ENCODE measurements at places on chromosomes 11 and 22. TPM values are rescaled to one million over a fixed set of nuclear protein-coding genes. Genes with fewer than 3 reads are reported as not detected.
A peak's percentile ranks its signal among the peaks of the same experiment; 100 is the strongest.

GRCh38 chr11:65152122-65152521 is 17.8 kb upstream of the SYVN1 start:
- no peak for DNase-seq
- no peak overlapping the region for H3K27ac ChIP-seq
- no peaks in the 10 kb centered on the region for H3K36me3 ChIP-seq
- H3K4me3 ChIP-seq = no peak overlapping the region

- no peak for DNase-seq
- no peak overlapping the region for H3K4me3 ChIP-seq
- no peak overlapping the region for H3K27ac ChIP-seq
- H3K36me3 ChIP-seq = no peaks in the 10 kb centered on the region
These were observed 113.0 kb downstream of the ARHGAP20 start for GRCh38 chr11:110599207-110599606.

- H3K27ac ChIP-seq = no peak overlapping the region
- no peak overlapping the region for H3K4me3 ChIP-seq
These were observed 169.1 kb downstream of the CADM1 start for GRCh38 chr11:115334932-115335788.

The KRTAP5-8 gene
- total RNA-seq = 0.63 TPM

GRCh38 chr11:57164317-57164716 is 17.4 kb upstream of the LRRC55 start:
- no peaks in the 10 kb centered on the region for H3K36me3 ChIP-seq
- DNase-seq = no peak
- H3K27ac ChIP-seq = no peak overlapping the region
- no peaks in the 10 kb centered on the region for H3K27me3 ChIP-seq
- H3K4me1 ChIP-seq = no peaks in the 10 kb centered on the region

GRCh38 chr11:85866137-85866827 is 11.1 kb downstream of the CCDC83 start:
- H3K27ac ChIP-seq = no peak overlapping the region
- no peaks in the 10 kb centered on the region for H3K36me3 ChIP-seq
- H3K27me3 ChIP-seq = no peaks in the 10 kb centered on the region
- H3K4me3 ChIP-seq = no peak overlapping the region
- no peak for DNase-seq

DNA sequence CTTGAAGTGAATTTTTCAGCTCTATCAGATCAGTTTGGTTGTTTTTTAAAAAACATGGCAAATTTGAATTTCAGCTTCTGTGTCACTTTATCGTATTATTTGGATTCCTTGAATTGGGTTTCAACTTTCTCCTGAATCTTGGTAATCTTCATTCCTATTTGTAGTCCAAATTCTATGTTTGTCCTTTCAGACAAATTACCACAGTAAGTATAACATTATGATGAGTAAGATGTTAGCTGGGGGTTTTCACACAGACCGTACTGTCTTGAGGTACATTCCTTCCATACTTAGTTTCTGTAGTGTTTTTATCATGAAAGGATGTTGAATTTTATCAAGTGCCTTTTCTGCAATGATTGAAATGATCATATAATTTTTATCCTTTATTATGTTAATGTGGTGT is 28.0 kb downstream of the OR5B17 start:
- DNase-seq = no peak
- no peak overlapping the region for H3K27ac ChIP-seq
- no peak overlapping the region for H3K4me3 ChIP-seq
- H3K4me1 ChIP-seq = no peaks in the 10 kb centered on the region

DNA sequence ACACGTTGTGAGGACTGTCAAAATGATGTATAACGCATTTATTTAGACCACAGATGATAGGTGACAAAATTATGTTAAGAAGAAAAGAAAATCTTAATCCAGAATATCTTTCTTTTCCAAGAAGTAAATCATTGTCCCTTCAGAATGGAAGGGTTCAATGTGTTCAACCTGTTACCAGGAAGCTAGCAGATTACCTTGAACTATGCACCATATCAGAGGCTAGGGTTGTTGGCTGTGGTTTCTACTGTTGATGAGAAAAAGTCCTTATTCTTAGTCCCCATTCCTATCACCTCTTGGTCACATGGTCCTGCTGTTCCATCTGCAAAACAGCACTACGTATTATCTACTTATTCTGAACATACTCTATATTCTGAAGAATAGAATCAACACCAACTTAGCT is 339.5 kb upstream of the CADM1 start:
- no peak overlapping the region for H3K27ac ChIP-seq
- DNase-seq = no peak
- H3K4me1 ChIP-seq = no peaks in the 10 kb centered on the region

The DBX1 gene
- not detected for total RNA-seq

- H3K27me3 ChIP-seq = no peaks in the 10 kb centered on the region
- DNase-seq = no peak
- H3K4me1 ChIP-seq = peaks cover 73% of the 10 kb centered on the region
- peak within 1 kb of the TSS; percentile 75 for H3K4me3 ChIP-seq
- H3K36me3 ChIP-seq = peaks cover 65% of the 10 kb centered on the region
These were observed at the start of gene ANKRD13D for GRCh38 chr11:67289226-67289650. Gene ANKRD13D (plus strand): TSS chr11:67289303. CDS start chr11:67289461, 158 bp downstream.

DNA sequence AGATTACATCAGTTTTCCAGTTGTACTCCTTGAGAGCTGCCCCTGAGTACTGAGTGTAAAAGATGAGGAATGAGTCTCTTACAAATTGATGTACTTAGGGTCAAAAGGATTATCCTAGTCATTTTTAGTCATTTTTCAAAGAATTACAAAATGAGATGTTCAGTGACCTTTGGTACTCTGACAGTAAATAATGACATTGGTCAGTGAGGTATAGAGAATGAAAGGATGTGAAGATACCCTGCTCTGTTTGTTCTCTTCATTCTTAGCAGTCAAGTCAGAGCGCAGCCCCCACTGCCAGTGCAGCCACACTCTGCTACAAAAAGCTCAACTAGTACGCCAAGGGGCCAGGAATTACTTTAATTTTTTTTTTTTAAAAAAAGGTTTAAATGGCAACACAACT is 4.1 kb upstream of the ESAM start:
- no peak for DNase-seq
- H3K4me3 ChIP-seq = no peak overlapping the region
- no peak overlapping the region for H3K27ac ChIP-seq
- no peaks in the 10 kb centered on the region for H3K27me3 ChIP-seq
- no peaks in the 10 kb centered on the region for H3K4me1 ChIP-seq

- no peak for DNase-seq
- H3K36me3 ChIP-seq = no peaks in the 10 kb centered on the region
- no peak overlapping the region for H3K27ac ChIP-seq
- H3K4me3 ChIP-seq = no peak overlapping the region
- H3K4me1 ChIP-seq = no peaks in the 10 kb centered on the region
These were observed 761.1 kb downstream of the BRD1 start for GRCh38 chr22:49066619-49067018.

GRCh38 chr11:1419811-1420210 is 30.1 kb downstream of the BRSK2 start:
- no peak overlapping the region for H3K4me3 ChIP-seq
- no peak overlapping the region for H3K27ac ChIP-seq
- H3K4me1 ChIP-seq = no peaks in the 10 kb centered on the region
- no peak for DNase-seq

The PI4KA gene
- total RNA-seq = 139 TPM

DNA sequence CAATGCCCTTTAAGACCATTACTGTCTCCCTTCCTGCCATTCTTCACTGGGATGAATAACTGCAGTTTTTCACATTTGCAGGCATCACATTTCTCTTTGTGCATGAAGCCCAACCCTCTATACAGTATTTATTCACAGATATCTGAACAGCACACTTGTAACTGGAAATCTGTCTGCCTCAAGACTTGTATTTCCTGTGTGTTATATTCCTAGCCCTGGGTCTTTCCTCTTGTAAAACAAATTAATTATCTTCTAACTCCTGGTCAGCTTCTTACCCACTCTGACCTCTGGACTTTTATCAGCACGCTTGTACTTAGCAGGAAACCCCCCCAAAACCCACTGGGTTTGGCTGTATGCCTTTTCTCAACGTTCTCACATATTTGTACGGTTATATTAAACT is 2.0 kb downstream of the CSRP3 start:
- no peak overlapping the region for H3K27ac ChIP-seq
- no peak overlapping the region for H3K4me3 ChIP-seq
- no peaks in the 10 kb centered on the region for H3K4me1 ChIP-seq

The NTM gene
- 3.7 TPM for total RNA-seq

DNA sequence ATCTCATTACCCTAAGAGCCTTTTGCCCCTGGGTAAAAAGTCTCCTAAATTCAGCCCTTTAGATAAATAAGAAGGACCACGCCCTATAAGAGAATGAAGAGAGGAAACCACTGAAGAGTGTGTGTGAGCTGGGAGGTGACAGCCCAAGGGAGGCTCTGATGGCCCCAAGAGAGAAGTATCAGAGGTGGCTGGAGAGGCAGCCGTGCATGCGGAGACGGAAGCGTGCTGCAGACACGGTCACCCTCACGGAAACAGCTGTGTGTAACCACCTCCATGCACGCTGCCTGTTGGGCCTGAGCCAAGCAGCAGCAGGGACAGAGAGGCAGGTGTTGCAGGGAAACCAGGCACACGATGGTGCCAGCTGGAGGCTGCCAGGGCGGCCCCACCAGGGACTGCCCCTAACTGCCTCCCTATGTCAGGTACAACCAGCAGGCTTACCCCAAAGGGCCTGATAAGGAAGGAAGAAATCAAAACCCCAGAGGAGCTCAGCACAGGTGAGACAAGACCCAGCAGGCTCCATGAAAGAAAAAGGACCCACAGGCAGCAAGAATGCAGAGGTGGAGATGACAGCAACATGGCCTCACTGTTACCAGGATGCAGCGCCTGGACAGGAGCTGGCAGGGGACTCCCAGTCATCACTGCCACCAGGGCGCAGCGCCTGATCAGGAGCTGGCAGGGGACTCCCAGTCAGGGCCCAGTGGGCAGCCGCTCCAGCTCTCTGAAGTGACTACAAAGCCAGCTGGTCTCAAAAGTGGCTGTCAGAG is 7.8 kb downstream of the LARGE2 start:
- H3K4me1 ChIP-seq = no peaks in the 10 kb centered on the region
- H3K4me3 ChIP-seq = no peak overlapping the region
- H3K36me3 ChIP-seq = peaks cover 6% of the 10 kb centered on the region
- H3K27ac ChIP-seq = no peak overlapping the region
- no peak for DNase-seq

The AP1B1 gene
- total RNA-seq = 54.9 TPM

GRCh38 chr11:9783986-9784385 is 120.1 kb downstream of the SWAP70 start:
- H3K4me3 ChIP-seq = no peak overlapping the region
- no peaks in the 10 kb centered on the region for H3K27me3 ChIP-seq
- H3K36me3 ChIP-seq = no peaks in the 10 kb centered on the region
- H3K4me1 ChIP-seq = peaks cover 11% of the 10 kb centered on the region
- no peak for DNase-seq

The SLC16A8 gene
- total RNA-seq = 0.98 TPM

Measured in tibial nerve (tissue), 4 donors.